ENCODE measurements at places on chromosomes 2 and 18. TPM values are rescaled to one million over a fixed set of nuclear protein-coding genes. Genes with fewer than 3 reads are reported as not detected.

- H3K4me3 ChIP-seq: no peak overlapping the region
- no peaks in the 10 kb centered on the region for H3K4me1 ChIP-seq
- no peaks in the 10 kb centered on the region for H3K36me3 ChIP-seq
- DNase-seq: no peak
Measured at GRCh38 chr2:32864334-32865111, 82.2 kb upstream of the LTBP1 start.

DNA sequence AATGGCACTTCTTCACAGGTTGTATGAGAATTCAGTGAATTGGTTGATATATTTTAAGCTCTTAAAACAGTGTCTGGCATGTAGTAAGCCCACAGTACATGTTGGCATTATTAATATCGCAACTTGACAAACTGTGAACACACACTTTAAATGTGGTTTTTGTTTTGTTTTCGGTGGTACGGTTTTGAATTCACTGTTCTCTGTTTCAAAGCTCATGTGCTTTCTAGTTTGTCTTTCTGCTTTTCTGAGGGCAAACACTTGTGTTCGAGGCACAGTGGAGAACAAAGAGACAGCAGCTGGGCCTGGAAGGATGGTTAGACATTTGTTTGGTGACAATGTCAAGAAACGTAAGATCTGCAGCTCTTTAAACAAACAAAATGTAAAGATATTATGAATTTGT lies 276.5 kb upstream of the MC4R start:
- H3K36me3 ChIP-seq: no peaks in the 10 kb centered on the region
- H3K4me1 ChIP-seq: no peaks in the 10 kb centered on the region
- DNase-seq: no peak
- no peak overlapping the region for H3K27ac ChIP-seq

DNA sequence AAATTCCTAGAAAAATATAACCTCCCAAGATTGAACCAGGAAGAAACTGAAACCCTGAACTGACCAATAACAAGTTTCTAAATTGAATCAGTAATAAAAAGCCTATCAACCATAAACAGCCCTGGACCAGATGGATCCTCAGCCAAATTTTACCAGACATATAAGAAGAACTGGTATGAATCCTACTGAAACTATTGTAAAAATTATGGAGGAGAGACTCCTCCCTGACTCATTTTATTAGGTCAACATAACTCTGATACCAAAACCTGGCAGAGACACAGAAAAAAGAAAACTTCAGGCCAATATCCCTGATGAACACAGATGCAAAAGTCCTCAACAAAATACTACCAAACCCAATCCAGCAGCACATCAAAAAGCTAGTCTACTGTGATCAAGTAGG lies 11.3 kb downstream of the NT5C1B start:
- DNase-seq: no peak
- no peaks in the 10 kb centered on the region for H3K36me3 ChIP-seq
- H3K4me1 ChIP-seq: no peaks in the 10 kb centered on the region
- no peaks in the 10 kb centered on the region for H3K27me3 ChIP-seq
- no peak overlapping the region for H3K27ac ChIP-seq

DNA sequence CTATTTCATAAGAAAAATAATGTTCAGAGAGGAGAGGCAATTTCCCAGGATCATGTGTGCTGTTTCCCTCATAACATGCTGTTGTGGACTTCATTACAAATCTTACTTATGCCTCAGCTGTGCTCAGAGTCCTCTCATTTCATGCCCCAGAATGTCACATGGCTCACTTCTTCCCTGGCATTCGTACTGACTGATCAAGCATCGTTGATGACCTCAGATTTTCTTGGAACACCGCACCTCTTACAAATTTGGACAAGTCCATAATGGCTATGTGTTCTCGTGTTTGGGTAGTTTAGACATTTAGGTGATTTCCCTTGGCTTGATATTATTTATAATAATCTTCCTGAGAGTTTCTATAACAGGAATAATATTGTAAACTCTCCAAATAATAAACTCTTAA lies 32.9 kb downstream of the SERPINB7 start:
- H3K27me3 ChIP-seq: peaks cover 10% of the 10 kb centered on the region
- no peaks in the 10 kb centered on the region for H3K36me3 ChIP-seq
- no peak overlapping the region for H3K4me3 ChIP-seq
- no peak for DNase-seq
- no peak overlapping the region for H3K27ac ChIP-seq

DNA sequence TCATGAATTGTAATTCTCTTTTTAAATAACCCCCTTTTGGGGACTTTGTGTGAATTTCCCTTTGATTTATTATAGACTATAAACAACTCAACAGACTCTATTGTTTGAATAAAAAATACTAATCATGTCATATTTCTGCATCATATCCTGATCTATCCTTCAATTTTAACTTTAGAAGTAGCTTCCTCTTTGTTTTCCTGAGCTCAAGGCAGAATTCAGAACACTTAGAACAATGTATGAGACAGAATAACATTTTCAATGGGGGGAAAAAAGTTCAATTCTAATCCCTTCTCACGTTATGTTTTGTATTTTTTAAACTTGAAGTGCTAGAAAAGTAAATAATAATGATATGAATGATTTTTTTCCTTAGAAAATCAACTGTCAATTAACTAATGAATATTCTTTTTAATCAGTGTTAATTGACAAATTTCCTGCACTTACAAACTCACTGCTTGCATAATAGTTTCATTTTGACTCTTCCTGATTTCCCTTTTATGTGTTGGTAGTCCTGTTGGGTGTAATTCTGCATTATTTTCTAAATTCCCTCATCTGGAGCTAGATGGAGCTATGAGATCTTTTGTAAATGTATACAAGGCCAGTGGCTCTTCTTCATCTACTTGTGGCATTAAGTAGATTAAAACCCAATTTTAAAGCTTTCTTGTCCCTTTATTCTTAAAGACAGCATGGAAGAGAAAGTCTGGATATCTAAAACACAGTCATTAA lies 326.1 kb downstream of the PARD3B start:
- H3K36me3 ChIP-seq: no peaks in the 10 kb centered on the region
- no peak overlapping the region for H3K4me3 ChIP-seq
- DNase-seq: no peak
- H3K27me3 ChIP-seq: no peaks in the 10 kb centered on the region
- peaks cover 27% of the 10 kb centered on the region for H3K4me1 ChIP-seq
- no peak overlapping the region for H3K27ac ChIP-seq

DNA sequence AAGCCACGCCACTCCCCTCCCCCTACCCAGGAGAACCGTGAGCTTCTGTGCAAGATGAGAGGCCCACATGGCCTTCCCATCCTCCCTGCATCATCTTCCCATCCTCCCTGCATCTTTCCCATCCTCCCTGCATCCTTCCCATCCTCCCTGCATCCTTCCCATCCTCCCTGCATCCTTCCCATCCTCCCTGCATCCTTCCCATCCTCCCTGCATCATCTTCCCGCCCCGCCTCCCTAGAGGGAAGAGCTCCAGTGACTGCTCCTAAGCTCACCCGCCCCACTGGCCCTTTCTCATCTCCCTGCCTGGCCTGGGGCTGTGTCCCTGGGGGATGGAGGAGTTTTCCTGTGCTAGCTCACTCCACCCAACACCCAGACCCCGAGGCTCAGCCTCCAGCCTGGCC lies 93.3 kb upstream of the ASAP2 start:
- H3K36me3 ChIP-seq: no peaks in the 10 kb centered on the region
- peaks cover 20% of the 10 kb centered on the region for H3K4me1 ChIP-seq
- H3K27ac ChIP-seq: no peak overlapping the region
- no peak for DNase-seq
- no peaks in the 10 kb centered on the region for H3K27me3 ChIP-seq

- H3K4me1 ChIP-seq: peaks cover 20% of the 10 kb centered on the region
- no peak overlapping the region for H3K4me3 ChIP-seq
- no peak for DNase-seq
- peak overlapping the region; percentile 27 for H3K27ac ChIP-seq
Measured at GRCh38 chr18:23377669-23378301, 75.3 kb upstream of the RIOK3 start.

GRCh38 chr2:59756150-59756549 lies 797.3 kb downstream of the BCL11A start:
- DNase-seq: no peak
- H3K36me3 ChIP-seq: no peaks in the 10 kb centered on the region
- H3K27ac ChIP-seq: no peak overlapping the region
- no peak overlapping the region for H3K4me3 ChIP-seq

- no peaks in the 10 kb centered on the region for H3K27me3 ChIP-seq
- peaks cover 3% of the 10 kb centered on the region for H3K4me1 ChIP-seq
- no peaks in the 10 kb centered on the region for H3K36me3 ChIP-seq
- no peak for DNase-seq
Measured at GRCh38 chr18:43396266-43396665, 119.0 kb upstream of the SYT4 start.

- no peak overlapping the region for H3K27ac ChIP-seq
- no peaks in the 10 kb centered on the region for H3K27me3 ChIP-seq
- no peak for DNase-seq
Measured at GRCh38 chr2:151380580-151381235, 23.3 kb downstream of the TNFAIP6 start.

DNA sequence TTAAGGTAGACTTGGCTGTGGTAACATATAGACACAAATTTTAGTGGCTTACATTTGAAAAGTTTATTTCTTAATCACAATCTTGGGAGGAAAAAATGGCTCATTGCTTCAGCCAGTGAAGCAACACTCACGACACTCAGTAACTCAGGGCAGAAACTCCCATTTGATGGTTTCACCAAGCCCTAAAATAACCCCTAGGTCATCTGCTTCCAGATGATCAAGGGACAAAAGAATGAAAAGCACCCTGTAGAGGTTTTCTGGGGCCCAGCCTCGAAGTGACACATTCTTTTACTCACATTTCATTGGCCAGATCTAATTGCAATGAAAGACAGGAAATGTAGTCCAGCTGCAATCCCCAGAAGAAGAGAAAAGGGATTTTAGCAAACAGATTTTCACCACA lies 275.9 kb downstream of the TMX3 start:
- DNase-seq: no peak
- no peak overlapping the region for H3K4me3 ChIP-seq
- no peaks in the 10 kb centered on the region for H3K36me3 ChIP-seq
- no peaks in the 10 kb centered on the region for H3K27me3 ChIP-seq

GRCh38 chr2:227488045-227488444 lies 16.1 kb downstream of the AGFG1 start:
- no peak for DNase-seq

DNA sequence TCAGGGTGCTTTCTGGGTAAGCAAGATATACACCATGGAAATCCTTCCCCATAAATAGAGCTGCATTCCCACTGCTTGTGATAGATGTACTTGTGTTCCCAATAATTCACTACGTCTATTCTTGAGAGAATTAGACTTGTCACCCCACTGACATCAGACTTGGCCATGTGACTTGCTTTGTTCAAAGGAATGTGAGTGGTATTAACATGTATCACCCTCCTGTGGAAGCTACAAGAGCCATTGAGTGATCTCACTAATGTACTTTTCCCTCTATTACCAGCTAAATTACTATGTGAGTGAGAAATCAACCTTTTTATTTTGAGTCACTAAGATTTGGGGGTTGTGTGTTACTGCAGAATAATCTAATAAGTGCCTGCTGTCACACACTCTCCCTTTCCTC lies 176.0 kb downstream of the CCDC178 start:
- no peak overlapping the region for H3K4me3 ChIP-seq
- H3K27ac ChIP-seq: no peak overlapping the region
- no peaks in the 10 kb centered on the region for H3K4me1 ChIP-seq

DNA sequence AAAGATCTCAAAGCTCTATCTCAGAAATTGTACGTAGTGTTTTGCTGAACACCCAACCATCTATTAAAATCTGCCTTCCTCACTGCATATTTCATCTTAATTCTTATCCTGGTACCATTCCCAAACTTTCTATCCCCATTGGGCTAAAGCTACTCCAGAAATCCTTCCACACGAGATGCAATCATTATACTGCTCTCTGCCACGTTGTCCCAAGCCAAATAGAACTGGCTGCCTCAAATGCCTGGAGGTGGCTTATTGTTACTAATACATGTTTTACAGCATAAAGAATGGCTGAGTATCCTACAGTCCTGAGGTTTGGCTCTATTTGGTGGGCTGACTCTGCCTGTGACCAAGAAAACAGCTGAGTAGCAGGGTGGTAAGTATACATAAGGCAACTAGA lies 306.0 kb upstream of the ACVR2A start:
- no peaks in the 10 kb centered on the region for H3K4me1 ChIP-seq
- no peak for DNase-seq
- no peak overlapping the region for H3K27ac ChIP-seq
- no peaks in the 10 kb centered on the region for H3K36me3 ChIP-seq
- no peaks in the 10 kb centered on the region for H3K27me3 ChIP-seq
- no peak overlapping the region for H3K4me3 ChIP-seq

DNA sequence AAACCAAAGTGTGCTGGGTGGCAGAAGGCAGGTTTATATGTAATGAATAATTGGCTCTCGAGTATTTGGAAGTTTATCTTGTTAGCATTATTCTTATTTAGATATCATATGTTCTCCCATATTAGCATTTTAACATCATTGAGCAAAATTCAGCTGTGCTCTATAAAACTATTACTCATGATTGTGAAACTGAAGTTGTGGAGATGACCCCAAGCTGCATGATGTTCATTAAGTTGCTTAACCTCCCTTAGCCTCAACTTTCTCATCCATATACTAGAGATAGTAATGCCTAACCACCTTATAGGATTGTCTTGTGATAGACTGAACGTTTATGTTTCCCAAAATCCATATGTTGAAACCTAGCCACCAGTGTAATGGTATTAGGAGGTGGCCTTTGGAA lies 346.3 kb downstream of the SATB2 start:
- H3K36me3 ChIP-seq: no peaks in the 10 kb centered on the region
- no peak for DNase-seq
- H3K27ac ChIP-seq: no peak overlapping the region
- H3K27me3 ChIP-seq: no peaks in the 10 kb centered on the region
- no peak overlapping the region for H3K4me3 ChIP-seq

DNA sequence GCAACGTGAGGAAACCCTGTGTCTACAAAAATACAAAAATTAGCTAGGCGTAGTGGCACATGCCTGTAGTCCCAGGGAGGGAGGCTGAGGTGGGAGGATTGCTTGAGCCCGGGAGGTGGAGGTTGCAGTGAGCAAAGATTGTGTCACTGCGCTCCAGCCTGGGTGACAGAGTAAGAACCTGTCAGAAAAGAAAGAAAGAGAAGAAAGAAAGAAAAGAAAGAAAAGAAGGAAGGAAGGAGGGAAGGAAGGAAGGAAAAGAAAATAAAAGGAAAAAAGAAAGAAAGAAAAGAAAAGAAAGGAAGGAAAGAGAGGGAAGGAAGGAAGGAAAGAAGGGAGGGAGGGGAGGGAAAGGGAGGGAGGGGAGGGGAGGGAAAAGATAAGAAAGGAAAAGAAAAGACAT lies 89.9 kb upstream of the HPCAL1 start:
- no peak overlapping the region for H3K27ac ChIP-seq
- no peaks in the 10 kb centered on the region for H3K27me3 ChIP-seq
- H3K36me3 ChIP-seq: no peaks in the 10 kb centered on the region
- no peaks in the 10 kb centered on the region for H3K4me1 ChIP-seq

- H3K4me3 ChIP-seq: peak overlapping the region; percentile 74
- H3K4me1 ChIP-seq: peaks cover 23% of the 10 kb centered on the region
- H3K27ac ChIP-seq: peak overlapping the region; percentile 98
- no peaks in the 10 kb centered on the region for H3K36me3 ChIP-seq
- peaks cover 5% of the 10 kb centered on the region for H3K27me3 ChIP-seq
Measured at GRCh38 chr2:20052861-20053281, 1.4 kb upstream of the LAPTM4A start.

PPP4R3B gene
- total RNA-seq: 110 TPM

ING5 gene
- total RNA-seq: 142 TPM

IMPACT gene
- total RNA-seq: 16.9 TPM

CNRIP1 gene
- total RNA-seq: 107 TPM

HOXD12 gene
- total RNA-seq: not detected

DSG3 gene
- total RNA-seq: 1.2 TPM

KCNG2 gene
- total RNA-seq: not detected

CFC1 gene
- not detected for total RNA-seq

ALLC gene
- not detected for total RNA-seq

DIPK1C gene
- not detected for total RNA-seq

SLC16A14 gene
- not detected for total RNA-seq

ANTXR1 gene
- 15.4 TPM for total RNA-seq

SERPINB4 gene
- not detected for total RNA-seq

Data from stomach (tissue), 19 donors.